PC-3 (cell line): ENCODE measurements at places on chromosomes 12 and 14.

DNA sequence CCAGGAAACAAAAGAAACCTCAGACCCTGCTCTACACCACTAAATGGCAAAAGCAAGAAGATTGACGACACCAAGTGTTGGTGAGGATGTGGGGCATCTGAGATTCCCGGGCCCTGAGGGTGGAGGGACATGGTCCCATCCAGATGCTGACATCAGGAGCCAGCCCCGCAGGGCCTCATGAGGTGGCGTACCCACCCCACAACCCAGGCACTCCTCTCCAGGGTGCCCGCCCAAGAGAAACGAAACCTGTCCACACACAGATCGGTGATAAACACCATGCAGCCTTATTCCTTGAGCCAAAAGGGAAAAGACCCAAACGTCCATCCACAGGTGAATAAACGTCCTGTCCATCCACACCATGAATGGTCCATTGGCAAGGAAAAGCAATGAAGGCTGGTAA is 54.8 kb upstream of the C14orf180 start:
- no peak for DNase-seq

DNA sequence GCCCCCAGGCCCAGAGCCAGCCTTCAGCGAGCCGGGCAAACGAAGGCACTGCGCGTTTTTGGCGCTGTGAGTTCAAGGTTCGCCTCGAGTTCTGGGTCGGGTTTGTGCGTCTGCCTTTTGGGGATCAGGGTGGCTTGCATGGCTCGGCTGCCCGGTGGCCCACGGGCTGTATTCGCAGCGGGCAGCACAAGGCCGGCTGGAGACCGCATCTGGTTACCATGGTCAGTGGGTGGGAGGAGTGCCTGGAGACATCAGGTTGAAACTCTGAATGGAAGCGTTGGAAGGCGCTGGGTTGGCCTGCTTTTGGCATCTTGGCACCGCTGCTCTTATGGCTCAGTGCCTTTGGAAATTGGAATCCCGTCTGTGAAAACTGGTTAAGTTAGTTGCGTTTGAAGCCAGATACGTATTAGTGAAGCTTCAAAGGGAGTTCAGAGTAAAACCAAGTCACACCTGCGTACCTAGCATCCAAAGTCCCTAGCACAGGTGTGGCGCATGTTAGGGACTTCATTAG is 50.9 kb downstream of the SNAPC1 start:
- no peak for DNase-seq

- no peak for DNase-seq
Measured at GRCh38 chr12:2498964-2499500, 295.7 kb upstream of the FKBP4 start.

DNA sequence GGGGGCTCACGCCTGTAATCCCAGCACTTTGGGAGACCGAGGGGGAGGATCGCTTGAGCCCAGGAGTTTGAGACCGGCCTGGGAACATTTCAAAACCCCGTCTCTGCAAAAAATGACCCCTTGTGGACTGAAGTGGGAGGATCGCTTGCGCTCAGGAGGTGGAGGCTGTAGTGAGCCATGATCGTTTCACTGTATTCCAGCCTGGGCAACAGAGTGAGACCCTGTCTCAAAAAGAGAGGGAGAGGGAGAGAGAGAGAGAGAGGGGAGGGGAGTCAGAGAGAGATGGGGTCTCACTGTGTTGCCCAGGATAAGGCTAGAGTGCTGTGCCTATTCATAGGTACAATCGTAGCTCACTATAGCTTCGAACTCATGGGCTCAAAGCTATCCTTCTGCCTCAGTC is 2.8 kb downstream of the FGD4 start:
- no peak for DNase-seq

DNA sequence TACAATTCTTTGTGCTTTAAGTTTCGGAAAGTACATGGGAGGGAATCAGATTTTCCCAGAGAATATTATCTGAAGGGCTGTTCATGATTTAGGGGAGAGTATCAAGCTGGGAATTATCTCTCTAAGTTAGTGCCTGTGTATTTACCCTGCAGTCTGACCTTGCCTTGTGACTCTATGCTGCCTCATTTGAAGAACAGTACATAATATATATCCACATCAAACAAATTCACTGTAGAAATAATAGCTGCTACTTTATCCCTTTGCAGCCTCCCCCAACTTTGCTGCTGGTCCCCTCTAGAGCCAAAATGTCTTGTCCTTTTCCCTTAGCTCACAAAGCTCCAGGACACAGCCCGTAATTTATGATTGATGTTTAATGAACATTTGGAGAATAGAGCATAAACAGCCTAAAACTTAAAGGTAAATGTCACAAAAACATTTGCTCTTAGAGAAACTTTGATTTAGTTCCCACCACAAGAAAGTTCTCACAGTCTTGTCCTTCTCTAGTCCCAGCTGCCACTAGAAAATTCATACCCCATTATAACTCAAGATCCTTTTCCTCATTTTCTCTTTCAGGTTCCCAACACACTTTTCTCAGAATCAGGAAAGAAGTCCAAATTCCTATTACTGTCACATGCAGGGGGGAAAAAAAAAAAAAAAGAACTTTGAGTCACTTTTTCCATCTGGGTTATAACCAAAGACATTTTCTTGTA is 1009.6 kb downstream of the FLRT2 start:
- DNase-seq, result no peak
